ENCODE measurements at places on chromosomes 3 and 15.

- no peak overlapping the region for H3K4me3 ChIP-seq
- no peak overlapping the region for H3K27ac ChIP-seq
- peaks cover 17% of the 10 kb centered on the region for H3K4me1 ChIP-seq
Observed at GRCh38 chr15:40995656-40996055, 42.4 kb downstream of the CHAC1 start.

DNA sequence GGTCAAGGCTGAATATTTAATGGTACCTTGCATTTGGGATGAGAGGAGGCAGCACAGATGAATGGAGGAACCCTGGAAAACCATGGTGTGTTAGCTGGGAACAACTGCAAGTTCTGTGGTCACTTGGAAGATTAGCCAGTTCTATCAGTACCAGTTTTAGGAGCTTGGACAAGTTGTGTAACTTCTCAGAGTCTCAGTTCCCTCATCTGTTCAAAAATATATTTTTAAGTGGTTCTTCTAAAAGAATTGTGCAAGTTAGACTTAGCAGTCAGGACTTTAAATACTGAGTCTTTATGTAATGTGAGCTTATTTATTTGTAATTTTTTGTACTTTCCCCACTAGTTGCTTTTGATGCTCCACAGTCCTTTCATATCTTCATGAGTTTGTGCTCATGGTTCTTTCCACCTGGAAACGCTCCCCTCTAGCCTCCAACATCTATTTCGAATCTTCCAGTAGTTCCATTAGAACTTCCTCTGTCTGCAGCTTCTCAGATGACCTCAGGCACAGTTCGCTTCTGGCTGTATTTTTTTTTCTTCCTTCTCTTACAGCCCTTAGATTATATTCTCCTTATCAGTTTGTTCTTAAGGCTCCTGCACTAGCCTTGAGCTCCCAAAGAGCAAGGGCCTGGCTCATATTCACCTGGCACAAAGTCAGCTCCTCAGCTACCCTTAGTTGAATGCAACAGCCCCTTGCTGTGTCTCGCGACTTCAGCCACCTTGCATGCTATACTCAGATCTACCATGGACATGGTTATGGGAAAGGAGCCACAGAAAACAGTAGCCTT, 27.1 kb downstream of the ITPR1 start:
- H3K27ac ChIP-seq, result peak overlapping the region; percentile 55
- DNase-seq, result no peak
- peaks cover 43% of the 10 kb centered on the region for H3K4me1 ChIP-seq

DNA sequence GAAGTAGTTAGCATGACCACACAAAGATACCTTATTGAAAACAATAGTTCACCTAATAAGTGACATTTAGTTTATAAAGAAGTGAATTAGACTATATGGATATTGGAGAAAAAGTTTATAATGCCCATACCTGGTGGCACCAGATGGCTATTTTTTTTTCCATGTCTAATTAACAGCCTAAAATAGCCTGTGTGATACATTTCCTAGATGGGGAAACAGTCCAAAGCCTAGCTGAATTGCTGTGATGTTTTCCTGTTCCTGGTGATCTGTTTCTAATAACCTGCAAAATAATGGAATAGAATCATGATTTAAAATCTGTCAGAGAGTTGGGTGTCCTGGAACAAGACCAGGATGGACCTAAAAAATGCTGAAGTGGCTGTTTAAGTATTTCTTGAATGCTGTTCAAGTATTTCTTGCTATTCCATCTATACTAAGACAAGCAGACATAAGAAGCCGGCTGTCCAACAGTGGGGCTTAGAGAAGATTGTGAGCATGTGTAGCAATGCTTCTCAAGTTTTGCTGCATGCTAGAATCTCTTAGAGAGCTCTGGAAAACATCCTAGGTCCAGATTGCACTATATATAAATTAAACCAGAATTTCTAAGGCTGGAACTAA, 31.3 kb downstream of the LRRC3B start:
- no peaks in the 10 kb centered on the region for H3K27me3 ChIP-seq
- H3K36me3 ChIP-seq, result no peaks in the 10 kb centered on the region
- H3K4me3 ChIP-seq, result no peak overlapping the region
- H3K4me1 ChIP-seq, result no peaks in the 10 kb centered on the region
- H3K27ac ChIP-seq, result no peak overlapping the region

- H3K27ac ChIP-seq, result peak overlapping the region; percentile 13
- H3K4me3 ChIP-seq, result no peak overlapping the region
- no peaks in the 10 kb centered on the region for H3K27me3 ChIP-seq
Observed at GRCh38 chr3:71709908-71710511, 15.2 kb downstream of the EIF4E3 start.

DNA sequence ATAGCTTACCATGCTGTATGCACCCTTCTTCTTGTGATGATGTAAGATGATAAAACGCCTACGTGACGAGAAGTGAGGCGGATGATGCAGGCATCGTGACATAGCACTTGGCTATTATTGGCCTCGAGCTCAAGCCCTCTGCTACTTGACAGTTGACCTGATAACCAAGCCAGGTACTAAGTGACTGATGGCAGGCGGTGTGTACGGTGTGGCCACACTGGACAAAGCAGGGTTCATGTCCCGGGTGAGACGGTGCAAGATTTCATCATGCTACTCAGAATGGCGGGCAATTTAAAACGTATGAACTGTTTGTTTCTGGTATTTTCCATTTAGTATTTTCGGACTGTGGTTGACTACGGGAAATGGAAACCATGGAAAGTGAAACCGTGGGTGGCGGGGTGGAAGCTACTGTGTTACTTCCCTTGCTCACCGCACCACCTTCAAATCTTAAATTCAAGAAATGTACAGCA, 57.7 kb downstream of the SLC12A8 start:
- peaks cover 12% of the 10 kb centered on the region for H3K27me3 ChIP-seq
- peak overlapping the region; percentile 26 for H3K4me3 ChIP-seq
- peaks cover 8% of the 10 kb centered on the region for H3K4me1 ChIP-seq
- no peaks in the 10 kb centered on the region for H3K36me3 ChIP-seq

DNA sequence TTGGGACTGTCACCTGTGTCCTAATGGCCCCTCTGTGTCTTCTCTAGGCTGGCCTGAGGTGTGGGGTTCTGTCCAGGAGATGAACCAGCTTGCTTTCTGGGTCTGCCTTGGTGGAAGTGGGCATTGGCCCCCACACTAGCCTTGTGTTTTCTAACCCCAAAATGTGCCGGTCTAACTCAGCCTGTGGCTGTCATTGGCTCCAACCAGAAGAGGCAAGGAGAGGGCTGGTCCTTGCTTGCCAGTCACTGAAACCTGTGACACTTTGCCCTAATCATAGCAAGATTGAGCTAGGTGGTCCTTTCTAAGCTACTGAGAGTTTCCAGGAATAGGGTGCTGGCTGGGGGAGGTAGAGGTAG, 2.2 kb downstream of the C15orf39 start:
- H3K27me3 ChIP-seq, result no peaks in the 10 kb centered on the region
- peak; percentile 48 for DNase-seq
- peak overlapping the region; percentile 92 for H3K4me3 ChIP-seq
- H3K27ac ChIP-seq, result peak overlapping the region; percentile 92

GRCh38 chr15:75073197-75073596, 49.8 kb downstream of the PPCDC start:
- peaks cover 4% of the 10 kb centered on the region for H3K27me3 ChIP-seq
- no peak overlapping the region for H3K27ac ChIP-seq
- H3K4me1 ChIP-seq, result peaks cover 11% of the 10 kb centered on the region
- no peak overlapping the region for H3K4me3 ChIP-seq
- no peak for DNase-seq
- H3K36me3 ChIP-seq, result peaks cover 10% of the 10 kb centered on the region

DNA sequence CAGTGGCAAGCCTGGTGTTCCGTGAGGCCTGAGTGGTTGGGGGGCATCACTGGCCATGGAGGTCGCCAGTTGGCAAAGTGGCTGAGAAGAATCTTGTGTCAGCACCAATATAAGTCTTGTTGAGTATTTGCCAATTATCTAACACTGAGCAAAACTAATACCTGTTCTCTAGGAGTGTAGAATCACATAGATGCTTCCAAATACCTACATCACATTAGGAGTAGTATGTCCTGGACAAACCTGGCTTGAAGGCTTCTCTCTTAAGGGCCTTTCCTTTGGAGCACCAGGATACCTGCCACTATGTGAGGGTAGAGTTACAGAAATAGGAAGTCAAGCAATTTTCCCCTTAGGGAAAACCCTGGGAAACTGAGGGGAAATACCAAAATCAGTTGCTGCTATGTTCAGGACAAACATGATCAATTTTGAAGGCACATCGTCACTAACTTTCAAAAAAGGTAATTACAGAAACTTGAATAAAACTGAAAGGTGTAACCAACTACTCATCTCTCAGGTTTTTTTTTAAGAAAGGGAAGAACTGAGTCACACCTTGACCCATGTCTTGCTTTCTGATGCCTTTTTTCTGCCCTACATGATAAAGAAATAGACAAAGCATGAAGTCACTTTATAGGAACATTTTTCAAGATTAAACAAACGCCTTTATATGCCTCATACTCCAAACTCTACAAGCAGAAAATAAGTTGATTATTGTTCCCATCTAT, 100.4 kb downstream of the IMPG2 start:
- H3K27ac ChIP-seq, result peak overlapping the region; percentile 51
- H3K27me3 ChIP-seq, result no peaks in the 10 kb centered on the region
- H3K36me3 ChIP-seq, result no peaks in the 10 kb centered on the region
- no peak for DNase-seq

- no peaks in the 10 kb centered on the region for H3K4me1 ChIP-seq
- H3K27ac ChIP-seq, result no peak overlapping the region
- peaks cover 4% of the 10 kb centered on the region for H3K27me3 ChIP-seq
- H3K4me3 ChIP-seq, result no peak overlapping the region
- H3K36me3 ChIP-seq, result peaks cover 12% of the 10 kb centered on the region
Observed at GRCh38 chr15:81216422-81216821, 19.7 kb downstream of the IL16 start.

- H3K36me3 ChIP-seq, result no peaks in the 10 kb centered on the region
- H3K27me3 ChIP-seq, result no peaks in the 10 kb centered on the region
- H3K4me3 ChIP-seq, result no peak overlapping the region
- H3K4me1 ChIP-seq, result peaks cover 24% of the 10 kb centered on the region
Observed at GRCh38 chr3:183189641-183190040, 27.1 kb upstream of the LAMP3 start.

GRCh38 chr3:169479314-169479939, 184.1 kb downstream of the MECOM start:
- H3K27me3 ChIP-seq, result no peaks in the 10 kb centered on the region
- H3K4me3 ChIP-seq, result no peak overlapping the region
- no peak for DNase-seq
- no peak overlapping the region for H3K27ac ChIP-seq
- H3K36me3 ChIP-seq, result no peaks in the 10 kb centered on the region

DNA sequence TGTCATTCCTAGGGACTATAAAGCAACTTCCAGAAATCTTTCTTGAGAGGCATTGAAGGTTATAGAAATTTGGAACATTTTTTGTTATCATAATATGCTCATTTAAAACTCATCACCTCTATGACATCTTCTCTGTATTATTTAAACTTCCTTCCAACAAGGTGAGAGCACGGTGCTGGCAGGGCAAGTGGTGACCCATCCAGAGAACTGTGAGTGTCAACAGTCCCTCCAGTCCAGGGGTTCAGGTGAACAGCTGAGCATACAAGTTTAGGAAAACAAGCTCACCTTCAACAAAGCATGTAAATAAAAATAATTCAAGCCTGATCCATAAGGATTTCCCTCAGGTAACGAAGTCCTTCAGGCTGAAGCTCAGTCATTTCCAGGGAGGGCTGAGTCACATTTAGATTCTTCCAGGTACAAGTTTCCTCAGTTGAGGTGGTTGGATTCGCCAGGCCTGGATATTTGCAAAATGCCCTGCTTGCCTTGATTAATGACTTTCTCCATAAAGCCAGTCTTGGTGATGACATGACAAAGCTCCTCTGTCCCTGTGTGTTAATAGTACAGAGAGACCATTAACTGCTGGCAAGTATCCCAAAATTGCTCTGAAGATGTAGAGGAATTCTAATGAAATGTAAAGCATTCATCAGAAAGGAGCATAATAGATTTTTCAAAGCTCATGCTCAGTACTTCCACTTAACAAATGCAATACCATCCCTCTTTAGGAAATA, 263.6 kb upstream of the GADL1 start:
- no peak overlapping the region for H3K27ac ChIP-seq
- no peaks in the 10 kb centered on the region for H3K27me3 ChIP-seq
- H3K36me3 ChIP-seq, result no peaks in the 10 kb centered on the region
- H3K4me3 ChIP-seq, result no peak overlapping the region
- DNase-seq, result no peak

DNA sequence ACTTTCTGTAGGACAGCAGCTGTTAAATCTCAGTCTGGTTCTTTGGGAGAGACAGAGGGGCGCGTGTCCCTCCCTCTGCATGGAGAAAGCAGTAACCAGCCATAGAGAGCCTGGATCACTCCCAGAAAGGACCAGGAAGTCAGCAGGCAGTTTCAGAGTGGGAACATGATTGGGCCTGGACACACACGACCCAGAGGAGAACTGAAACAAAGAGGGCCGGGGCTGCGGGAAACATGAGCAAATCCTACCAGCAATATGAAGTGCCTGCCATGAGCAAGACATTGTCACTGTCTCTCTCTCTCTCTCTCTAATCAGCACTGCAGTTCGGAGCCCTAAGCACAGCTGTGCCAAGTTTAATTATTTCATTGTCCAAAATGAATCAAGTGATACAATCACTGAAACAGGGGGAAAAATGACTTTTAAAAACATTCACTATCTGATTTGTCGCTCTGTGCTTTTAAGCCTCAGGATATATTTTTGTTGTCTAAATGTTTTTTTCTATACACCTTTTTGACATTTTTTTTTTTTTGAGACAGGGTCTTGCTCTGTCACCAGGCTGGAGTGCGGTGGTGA, 17.6 kb downstream of the MUC13 start:
- peaks cover 7% of the 10 kb centered on the region for H3K27me3 ChIP-seq
- H3K27ac ChIP-seq, result no peak overlapping the region
- no peak overlapping the region for H3K4me3 ChIP-seq
- DNase-seq, result no peak

DNA sequence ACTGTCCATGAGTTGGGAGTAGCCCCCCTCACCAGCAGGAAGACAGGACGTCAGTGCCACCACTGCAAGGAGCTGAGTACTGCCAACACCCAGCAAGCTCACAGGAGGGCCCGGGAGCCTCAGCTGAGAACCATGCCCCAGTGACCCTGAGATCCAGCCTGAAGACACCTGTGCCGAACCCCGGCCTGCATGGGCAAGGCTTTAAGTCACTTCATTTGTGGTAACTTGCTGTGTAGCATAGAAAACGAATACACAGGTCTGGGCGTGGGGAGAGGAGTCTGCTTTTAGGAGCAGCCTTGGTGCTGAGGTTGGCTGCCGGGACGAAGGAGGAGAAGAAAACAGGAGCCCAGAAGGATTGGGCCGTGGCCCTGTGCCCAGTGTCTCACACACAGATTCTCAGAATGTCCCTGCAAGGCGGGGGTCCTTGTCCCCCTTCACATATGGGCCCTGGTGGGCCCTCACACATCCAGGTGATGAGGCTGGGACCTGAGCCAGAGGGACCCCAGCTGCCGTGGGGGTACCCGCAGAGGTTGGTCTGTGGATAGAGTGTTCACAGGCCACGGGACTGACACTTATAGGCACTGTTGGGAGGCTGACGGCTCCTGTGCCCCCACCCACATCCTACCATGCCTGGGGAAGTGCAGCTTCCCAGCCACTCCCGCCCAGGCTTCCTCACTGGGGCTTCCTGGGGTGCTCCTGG, 85.3 kb downstream of the PLXNA1 start:
- H3K27ac ChIP-seq, result no peak overlapping the region
- peaks cover 4% of the 10 kb centered on the region for H3K27me3 ChIP-seq
- no peaks in the 10 kb centered on the region for H3K4me1 ChIP-seq
- no peaks in the 10 kb centered on the region for H3K36me3 ChIP-seq

Measured in activated CD8-positive, alpha-beta T cell treated with anti-CD3 and anti-CD28 coated beads for 36 hours (primary cell).